NCI-H1417 treated with DMSO at 0.1 percent for 48 hours (cell line): ENCODE measurements at places on chromosomes 1 and 21.

GRCh38 chr1:41394369-41394744, 33.1 kb downstream of the FOXO6 start:
- DNase-seq, result no peak

- no peak for DNase-seq
These were observed 101.1 kb downstream of the MACF1 start for GRCh38 chr1:39305555-39305954.

- DNase-seq, result no peak
These were observed 348.9 kb downstream of the ASTN1 start for GRCh38 chr1:176815621-176816020.

- DNase-seq, result no peak
These were observed 10.8 kb upstream of the UBXN10 start for GRCh38 chr1:20174937-20175666.

DNA sequence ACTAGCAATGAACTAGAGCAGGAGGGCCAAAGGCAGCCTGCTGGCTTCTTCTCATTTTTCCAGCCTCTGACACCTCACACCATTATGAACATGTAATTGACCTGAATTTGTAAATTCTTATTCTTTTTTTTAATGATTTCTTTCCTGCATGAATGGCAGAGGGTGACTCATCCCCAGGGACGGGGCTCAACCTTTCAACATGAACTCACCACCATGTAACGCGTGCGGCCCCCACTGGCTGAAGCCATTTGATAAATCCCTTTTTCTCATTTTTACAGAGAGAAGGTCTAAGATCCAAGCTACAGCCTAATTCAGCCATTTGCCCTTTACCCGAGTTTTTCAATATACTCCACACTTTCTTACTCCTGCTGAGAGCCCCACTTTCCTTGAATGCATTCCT, 9.3 kb upstream of the ETS2 start:
- no peak for DNase-seq

DNA sequence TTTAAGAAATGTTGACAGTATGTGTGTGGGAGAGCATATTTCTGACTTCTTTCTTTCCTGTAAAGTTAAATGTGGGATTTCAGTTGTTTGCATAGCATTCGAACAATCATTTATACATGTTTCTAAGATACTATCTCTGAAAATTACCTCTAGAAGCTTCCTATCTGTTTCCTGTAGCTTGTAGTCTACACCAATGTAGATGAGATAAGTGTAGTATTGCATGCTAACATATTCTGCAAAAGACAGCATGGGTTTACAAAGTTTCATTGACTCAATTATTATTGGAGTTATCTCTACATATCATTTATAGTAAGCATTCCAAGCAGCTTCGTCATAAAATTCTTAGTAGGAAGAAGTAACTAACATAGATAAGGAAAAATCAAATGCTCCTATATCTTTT, 98.9 kb upstream of the DPYD start:
- DNase-seq, result no peak

DNA sequence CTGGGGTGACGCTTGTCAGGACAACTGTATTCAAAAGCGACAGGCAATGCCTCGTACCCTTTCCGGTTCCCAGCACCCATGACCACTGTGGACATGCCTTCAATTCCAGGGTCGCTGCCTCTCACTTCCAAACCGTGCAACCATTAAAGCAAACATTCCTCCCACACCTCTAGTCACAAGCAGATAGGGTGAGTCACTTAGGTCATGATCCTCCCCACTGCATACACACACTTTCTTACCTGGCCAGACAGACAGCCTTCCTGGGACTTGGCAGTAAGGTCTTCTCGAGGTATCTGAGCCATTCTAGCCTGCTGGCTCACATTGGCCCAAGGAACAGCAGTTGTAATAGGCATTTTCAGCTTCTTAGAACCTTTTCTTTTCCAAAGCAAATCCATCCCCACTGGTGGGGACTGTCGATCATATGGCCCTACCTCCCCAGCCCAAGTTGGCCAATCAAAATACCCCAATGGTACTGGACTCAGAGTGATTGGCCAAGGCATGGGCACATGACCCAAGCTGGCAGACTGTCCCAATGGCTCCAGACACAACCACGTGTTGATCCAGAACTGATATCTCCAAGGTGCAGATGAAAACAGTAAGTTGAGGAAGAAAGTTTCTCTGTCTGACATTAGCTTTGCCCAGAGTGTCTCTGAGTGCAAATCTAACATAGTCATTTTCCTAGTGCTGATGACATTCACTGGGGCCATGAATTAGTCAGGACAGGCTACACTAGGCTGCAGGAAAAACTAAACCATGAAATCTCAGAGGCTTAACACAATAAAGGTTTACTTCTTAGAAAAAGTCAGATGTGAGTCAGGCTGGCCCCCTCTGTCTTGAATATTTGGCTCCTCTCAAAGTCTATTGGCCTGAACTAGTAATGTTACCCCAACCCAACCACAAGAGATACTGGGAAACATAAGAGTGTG, 113.8 kb downstream of the RRAGC start:
- DNase-seq, result no peak

GRCh38 chr1:107105914-107106313, 34.9 kb upstream of the NTNG1 start:
- DNase-seq, result no peak

DNA sequence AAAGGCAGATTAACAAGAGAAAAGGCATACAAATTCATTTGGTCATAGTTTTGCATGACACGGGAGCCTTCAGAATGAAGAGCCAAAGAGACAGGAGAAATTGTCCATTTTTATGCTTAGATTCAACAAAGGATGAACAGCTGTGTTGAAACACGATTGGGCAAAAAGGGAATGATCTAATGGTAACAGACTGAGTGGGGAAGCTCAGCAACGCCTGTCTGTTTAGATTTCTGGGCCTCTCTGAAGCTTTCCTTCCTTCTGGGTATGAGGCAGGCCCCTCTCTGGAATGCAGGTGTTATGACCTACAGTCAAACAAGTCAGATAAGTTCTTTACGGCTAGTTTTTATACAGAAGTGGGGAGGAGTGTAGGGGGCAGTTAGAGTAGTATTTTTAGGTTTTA, 154.6 kb downstream of the RGS7 start:
- DNase-seq, result no peak

GRCh38 chr1:180042988-180043622, 88.5 kb downstream of the CEP350 start:
- DNase-seq, result no peak

- no peak for DNase-seq
These were observed 10.6 kb downstream of the LCA5L start for GRCh38 chr21:39434950-39435349.
